Stimulated activated CD4-positive, alpha-beta T cell treated with anti-CD3 and anti-CD28 coated beads, Interleukin-1b, Interleukin-23, amount 100 ng/mL, for 1 hour (primary cell): ENCODE measurements at places on chromosomes 4 and X.

DNA sequence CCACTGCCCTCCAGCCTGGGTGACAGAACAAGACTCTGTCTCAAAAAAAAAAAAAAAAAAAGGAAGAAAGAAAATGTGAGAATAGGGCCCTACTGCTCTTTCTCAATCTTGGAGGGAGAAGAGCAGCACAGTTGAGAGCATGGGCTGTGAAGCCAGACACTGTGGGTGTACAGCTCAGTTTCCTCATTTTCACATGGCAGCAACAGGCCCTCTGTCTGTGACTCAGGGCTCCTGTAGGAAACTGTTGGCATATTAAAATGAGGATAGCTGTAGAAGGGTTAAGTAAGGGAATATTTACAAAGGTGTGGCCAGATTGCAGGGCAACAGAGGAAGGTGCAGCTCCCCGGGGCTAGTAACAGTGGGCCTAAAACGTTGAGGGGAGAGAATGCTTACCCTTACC, 3.4 kb downstream of the AKAP14 start:
- DNase-seq = no peak

- peak; percentile 31 for DNase-seq
Measured at GRCh38 chr4:7828011-7828720, 111.5 kb downstream of the AFAP1 start.

DNA sequence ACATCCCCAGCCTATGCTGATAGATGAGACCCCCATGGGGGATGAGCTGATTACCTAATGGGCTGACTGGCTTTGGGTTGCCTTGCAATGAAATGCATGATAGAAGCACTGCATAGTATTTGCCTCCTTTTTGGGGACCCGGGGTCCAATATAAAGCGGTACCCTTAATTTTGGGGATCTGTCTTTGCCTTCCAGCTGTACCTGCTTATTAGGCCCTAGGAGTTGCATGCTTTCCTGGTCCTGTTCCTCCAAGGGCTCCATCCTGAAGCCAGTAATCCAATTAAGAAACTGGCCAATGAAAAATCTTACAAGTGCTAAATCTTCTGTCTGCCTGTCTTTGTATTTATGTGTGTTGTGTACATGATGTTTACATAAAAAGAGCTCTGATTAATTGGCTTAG, 791.6 kb downstream of the TRIML1 start:
- no peak for DNase-seq

- no peak for DNase-seq
Measured at GRCh38 chrX:40104630-40104984, 6.8 kb upstream of the BCOR start.

GRCh38 chr4:8051644-8052043, 107.0 kb downstream of the ABLIM2 start:
- no peak for DNase-seq

- DNase-seq = no peak
Measured at GRCh38 chrX:96715481-96715880, 30.8 kb downstream of the DIAPH2 start.

- DNase-seq = no peak
Measured at GRCh38 chrX:151776181-151776731, 41.7 kb downstream of the CNGA2 start.

DNA sequence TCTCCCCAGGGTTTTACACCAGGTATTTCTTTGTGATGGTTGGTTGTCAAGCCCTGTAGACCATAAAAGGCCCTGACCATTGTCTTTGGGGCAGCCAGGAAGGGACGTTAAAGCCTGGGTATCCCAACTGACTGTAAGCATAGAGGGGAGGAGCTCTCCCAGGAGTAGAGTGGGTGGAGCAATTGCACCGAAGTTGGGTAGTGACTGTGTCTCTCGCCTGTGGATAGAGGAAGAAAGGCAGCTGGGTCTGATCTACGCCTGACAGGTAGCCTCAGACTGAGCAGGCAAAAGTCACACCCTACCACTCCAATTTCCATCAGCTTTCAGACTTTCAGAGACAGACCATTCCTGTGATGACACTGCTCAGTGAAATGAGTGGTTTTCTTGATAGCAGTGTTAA, 123.3 kb downstream of the KLHL8 start:
- DNase-seq = no peak

DNA sequence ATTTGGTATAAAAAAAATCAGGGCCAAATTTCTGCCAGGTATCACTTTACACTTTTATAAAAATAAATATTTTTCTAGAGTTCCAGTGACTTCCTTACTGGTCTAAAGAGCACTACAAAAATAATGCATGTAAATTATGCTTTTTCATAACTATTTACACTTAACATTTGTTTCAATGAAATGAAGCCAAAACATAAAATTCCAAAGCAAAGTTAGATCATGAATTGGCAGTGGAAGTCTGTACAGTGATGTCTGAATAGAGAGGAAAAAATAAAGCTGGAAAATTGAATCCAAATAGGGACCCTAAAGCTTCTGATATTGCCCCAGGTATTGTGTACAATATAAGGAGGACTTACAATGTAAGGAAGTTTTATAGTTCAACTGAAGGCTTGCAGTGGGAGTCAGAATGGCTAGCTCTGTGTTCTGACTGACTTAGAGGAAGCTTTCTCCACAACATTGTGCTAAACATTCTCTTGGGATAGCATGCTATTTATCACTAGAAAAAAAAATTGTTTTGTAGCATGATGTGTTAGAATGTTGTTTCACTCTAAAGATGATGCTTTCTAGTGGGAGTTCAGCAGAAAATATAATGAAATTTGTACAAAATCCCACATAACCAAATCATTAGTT, 288.2 kb upstream of the UGT8 start:
- no peak for DNase-seq

DNA sequence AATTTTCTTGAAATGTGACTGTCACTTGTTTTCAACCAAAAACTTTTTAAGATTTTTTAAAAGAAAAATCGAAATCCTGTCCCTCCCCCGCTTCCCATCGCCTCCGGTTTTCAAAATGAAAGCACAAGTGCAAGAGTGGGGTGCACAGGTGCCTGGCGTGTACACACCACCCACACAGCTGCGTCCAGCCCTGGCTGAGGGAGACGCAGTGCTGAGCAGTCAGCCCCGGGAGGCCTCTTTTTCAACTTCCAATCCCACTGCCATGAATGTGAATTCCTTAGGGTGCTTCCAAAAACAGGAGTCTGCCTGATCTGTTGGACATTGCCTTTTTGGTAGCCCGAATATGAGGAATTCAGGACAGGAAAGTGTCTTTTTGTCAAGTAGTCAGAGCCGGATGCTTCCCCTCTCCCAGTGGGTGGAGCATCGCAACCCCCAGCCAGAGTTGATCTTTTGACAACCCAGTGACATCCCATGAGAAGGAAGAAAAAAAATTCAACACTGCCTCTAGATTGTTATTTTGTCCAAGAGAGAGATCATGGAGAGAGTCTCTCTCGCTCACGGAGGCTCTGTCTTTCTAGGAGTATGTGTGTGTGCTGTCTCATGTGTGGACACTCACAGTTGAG, 8.9 kb downstream of the PRRG3 start:
- DNase-seq = no peak

DNA sequence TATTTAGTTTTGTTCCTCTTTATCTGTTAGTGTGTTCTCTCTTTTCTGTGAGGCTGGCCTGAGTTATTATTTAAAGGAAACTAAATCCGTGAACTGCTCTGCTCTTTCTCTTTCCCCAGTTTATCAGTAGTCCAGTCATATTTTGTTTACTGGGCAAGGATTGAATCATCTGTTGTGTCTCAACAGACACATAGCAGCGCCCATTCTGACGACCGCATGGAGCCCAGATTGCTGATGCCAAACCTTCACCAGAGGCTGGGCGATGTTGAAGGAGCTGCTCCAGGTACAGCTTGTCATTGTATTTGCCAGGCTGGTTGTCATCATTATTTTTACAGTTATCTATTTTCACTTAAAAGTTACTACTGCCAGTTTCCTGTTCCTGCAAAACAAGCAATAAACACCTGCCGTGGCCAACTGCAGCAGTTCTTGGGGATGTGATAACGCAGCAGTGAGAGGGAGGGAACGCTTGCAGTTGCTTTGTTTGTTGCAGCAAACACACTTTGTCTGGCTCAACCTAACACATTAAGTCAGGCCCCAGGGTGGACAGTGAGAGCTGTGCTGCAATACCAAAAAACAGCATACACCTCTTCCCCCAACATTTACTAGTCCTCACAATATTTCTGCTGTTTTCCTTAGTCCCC, 10.1 kb downstream of the REELD1 start:
- no peak for DNase-seq

DNA sequence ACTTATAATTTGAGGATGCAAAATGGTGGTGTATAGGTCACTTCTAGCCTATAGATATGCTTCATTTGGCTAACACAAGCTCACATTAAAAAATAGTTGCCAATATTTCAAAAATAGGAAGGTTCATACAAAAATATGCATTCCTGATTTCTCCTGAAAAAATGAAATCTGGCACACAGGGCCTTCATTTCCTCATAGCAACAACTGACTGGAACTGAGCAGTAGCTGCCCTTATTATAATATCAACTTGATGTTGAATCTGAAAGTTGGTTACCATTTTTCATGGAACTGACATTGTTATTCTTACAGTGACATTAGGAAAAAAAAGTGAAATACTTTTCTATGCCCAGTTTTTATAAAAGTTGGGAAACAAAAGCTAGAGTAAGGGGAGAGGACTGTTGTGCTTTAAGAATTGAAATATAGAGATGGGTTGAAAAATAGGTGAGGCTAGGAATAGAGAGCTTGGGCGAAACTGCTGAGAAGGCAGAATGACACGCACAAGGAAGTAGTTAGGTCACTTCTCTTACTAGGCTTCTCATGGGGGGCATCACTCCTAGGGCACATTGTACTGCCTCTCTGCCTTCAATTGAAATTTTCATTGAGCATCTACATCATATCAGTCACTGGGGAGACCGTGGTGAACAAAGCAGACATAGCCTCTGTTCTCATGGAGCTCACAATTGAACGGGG, 43.1 kb upstream of the C1GALT1C1 start:
- DNase-seq = no peak

DNA sequence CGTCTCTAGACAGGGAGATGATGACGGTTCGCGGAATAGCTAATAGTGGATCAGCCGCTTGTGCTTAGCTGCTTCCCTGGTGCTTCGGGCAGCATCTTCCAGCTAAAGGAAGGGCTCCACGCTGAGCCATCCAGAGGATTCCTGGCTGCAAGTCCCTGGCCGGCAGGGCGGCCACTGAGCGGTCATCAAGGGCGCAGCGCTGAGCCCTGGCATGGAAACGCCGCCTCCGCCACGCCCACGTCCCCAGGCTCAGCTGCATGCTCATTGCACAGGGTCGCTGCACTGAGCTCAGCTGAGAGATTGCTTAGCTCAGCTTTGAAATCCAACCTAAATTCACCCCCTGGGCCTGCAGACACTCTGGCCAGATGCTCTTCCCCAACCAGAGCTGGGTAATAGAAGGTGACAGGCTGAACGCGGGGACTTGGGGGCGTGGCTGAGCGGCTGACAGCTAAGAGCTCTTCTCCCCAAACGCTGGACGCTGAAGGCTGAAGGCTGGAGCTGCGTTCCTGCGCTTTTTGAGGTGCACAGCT, 118.2 kb upstream of the KIT start:
- DNase-seq = no peak

GRCh38 chr4:172514801-172515200, 653.8 kb upstream of the GALNT7 start:
- DNase-seq = no peak

DNA sequence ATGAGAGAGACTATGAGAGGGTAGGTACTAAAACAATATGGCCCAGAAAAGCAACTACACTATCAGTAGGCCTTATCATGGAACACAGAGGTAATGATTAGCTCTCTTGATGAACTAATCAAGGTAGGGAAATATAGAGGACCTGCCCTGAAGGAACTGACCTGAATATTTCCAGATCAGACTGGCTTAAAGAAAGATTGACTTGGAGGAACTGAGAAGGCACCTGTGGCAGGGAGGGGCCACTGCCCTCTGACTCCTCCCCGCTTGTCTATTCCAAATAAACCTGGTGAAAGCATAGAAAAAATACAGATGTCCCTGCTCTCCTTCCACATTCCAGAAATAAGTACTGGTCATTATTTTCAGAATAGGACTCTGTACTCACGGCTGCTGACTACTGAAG, 5.5 kb downstream of the RPS6KA6 start:
- no peak for DNase-seq
